COR-L47 (cell line): ENCODE measurements at places on chromosomes 5 and 9.

- no peak for DNase-seq
These were observed 157.5 kb upstream of the IER5L start for GRCh38 chr9:129335464-129336129.

DNA sequence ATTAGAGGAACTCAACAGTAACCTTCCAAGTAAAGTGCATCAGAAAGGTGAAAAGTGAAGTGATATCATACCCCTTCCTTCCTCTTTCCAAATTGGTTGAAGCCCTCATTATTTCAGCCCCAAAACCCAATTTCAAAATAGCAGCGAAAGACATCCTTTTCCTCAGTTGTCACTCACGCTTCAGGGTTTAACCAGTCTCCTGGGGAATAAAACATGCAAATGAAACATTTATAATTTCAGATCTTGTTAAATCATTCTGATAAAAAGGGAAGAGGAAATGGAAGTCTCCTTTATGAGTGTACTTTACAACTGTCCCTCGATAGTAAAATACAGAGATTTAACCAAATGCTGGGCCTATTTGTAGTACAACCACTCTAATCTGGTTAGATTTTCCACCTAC lies 22.5 kb downstream of the TRPM6 start:
- no peak for DNase-seq

- no peak for DNase-seq
These were observed 55.9 kb upstream of the MYO10 start for GRCh38 chr5:16992006-16992405.

DNA sequence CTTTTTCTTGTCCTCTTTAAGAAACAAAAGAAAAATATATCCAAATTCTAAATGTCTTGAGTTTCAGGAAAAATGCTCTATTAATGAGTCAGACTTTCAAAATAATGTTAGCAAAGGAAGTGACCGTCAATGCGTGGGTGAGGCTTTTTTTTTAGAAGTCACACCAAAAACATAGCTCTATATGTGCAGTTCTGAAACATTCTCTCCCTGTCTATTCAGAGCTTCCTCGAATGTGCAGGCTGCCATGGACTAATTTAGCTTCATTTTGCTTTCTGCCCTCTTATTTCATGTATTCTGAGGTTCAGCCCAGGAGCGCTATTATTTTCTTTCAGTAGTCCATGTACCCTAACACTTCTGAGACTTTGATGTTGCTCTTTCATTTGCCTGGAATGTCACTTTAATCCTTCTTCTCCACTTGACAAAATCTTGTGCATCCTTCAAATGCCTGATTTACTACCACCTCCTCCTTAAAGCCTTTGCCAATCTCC lies 72.5 kb upstream of the RASA1 start:
- no peak for DNase-seq

DNA sequence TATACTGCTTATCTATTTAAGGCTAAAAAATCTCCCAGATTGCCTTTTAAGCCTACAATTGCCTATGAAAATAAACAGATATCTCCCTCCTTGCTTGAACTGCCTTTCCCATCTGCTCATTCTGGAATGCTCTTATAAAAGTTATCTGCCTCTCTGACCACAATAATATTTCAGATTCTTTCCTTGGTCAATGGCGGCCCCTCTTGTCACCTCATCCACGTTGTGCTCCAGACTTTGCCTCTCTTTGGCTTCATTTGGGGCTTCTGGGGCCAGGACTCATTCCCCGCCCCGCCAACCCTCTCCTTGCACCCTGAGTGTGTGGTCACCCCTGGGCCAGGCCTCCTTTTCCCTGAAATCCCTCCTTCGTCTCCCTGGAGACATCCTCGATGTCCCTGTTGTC lies 110.0 kb upstream of the RPS23 start:
- DNase-seq: no peak

GRCh38 chr5:135830384-135830700 lies 4.1 kb upstream of the SLC25A48 start:
- no peak for DNase-seq

- DNase-seq: no peak
These were observed 283.4 kb upstream of the PTGER4 start for GRCh38 chr5:40396317-40396716.

DNA sequence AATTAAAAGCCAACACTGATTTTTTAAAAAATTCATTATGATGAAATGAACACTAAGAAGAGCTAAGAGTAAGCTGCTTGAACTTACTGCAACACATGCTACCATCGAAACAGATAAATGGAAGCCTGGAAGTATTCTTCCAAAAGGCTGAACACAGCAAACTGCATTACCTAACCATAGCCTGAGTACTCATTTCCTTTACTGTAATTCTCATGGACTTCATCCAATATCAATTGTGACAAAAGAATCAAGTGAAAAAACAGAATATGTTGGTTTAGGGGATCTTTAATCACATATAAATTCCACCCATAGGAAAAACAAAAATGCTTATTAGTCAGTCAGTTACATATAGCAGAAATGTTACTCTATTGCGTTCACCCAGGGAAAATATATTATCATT lies 68.5 kb downstream of the DROSHA start:
- no peak for DNase-seq

- no peak for DNase-seq
These were observed 25.5 kb upstream of the TRAF1 start for GRCh38 chr9:120951960-120952618.

DNA sequence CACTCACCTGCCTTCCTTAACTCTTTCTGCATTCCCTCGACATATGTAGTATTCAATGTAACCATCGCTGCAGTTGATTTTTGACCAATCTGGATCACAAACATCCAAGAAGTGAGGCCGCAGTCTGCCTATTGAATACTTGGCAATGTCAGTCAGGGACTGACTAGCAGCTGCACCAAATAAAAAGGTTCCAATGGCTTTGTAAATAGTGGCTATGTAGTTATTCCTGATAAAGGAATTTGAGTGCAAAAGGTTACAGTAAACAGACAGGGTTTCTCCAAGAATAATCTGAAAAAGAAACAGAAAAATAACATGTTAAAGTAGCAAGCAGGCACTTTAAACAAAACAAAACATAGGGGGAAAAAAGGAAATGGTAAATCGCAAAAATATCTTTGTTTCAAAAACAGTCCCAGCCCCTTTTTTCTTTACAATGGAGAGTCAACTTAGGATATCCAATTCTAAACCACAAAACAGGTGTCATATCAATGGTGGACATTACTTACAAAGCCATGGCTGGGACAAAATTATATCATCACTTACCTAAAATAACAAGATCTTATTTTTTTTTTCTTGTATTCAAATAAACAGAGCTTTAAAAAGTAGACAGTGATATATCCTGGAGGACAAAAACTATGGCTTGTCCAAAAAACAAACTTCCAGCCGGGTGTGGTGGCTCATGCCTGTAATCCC lies 66.8 kb downstream of the PLPP1 start:
- no peak for DNase-seq

DNA sequence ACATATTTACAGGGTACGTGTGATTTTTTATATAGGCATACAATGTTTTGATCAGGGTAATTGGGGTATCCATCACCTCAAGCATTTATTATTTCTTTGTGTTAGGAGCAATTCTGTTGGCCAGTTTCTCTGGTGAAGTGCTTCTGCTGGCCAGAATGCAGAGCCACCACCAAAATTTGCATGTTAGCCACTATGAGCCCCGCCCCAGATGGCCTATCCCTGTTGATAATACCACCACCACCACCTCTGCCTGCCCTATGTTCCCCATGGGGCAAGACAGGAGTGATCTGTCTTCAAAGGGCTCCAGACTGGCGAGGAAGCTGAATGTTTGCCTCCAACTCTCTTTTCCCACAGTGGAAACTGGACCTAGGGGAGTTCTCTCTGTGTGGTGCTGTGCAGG lies 26.0 kb upstream of the JAK2 start:
- no peak for DNase-seq
